Stimulated activated CD4-positive, alpha-beta T cell treated with anti-CD3 and anti-CD28 coated beads, Interleukin-4, amount 100 ng/mL, for 1 hour (primary cell): ENCODE measurements at places on chromosomes 2 and 18.

DNA sequence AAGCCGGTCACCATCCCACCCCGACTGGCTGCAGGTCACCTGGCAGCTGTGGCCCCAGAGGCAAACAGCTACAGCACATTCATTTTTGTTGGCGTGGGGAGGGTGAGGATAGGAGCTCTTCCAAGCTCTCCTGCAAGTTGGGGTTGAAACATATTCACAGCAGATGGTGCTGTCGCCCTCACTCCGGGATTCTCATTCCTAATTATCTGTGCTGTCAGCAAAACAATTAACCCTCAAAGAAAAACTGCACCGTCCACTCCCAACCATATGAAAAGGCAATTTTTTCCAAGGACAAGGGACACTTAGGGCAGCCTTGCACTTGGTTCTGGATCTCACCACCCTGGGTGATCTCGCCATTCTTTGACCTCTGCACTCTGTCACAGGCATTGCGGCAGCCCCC, 68.6 kb downstream of the ZBTB7C start:
- no peak for DNase-seq

DNA sequence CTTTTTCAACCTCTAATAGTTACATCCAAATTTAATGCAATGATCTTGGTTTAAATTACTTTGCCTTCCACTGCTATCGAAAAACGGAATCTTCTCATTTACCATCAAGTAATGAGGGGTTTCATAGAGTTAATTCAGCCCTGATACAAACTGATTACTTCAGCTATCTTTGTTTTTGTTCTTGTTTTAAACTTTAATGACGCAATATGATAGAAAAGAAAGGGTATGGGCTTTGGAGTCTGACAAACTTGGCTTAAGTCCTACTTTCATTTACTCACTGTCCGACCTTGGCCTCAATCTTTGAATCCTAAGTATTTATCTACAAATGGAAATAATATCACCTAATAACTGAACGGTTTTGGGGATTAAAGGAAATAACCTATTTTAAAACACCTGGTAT, 16.1 kb downstream of the ADAM17 start:
- no peak for DNase-seq

GRCh38 chr2:127426501-127427354, 8.5 kb downstream of the PROC start:
- DNase-seq: no peak

DNA sequence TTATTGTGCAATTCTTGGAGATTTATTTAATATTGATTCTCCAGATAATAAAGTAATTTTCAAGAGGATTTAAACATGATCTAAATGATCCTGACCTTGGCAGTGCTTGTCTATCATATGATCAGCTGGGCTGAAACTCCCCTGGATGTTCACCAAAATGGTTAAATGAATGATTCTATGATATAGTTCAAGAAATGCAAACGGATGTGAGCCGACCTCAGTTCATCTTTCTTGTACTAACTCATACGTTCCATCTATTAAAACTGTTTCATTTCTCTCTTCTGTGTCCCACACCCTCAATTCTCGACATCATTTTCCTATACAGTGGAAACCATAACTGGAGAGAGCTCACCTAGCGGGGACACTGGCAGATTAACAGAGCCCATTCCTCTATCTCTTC, 281.7 kb upstream of the CCDC68 start:
- no peak for DNase-seq

GRCh38 chr2:168691221-168691620, 111.2 kb upstream of the NOSTRIN start:
- no peak for DNase-seq

GRCh38 chr2:70321370-70321769, 19.5 kb upstream of the FAM136A start:
- DNase-seq: no peak
